ENCODE measurements at places on chromosomes 6 and 20. TPM values are rescaled to one million over a fixed set of nuclear protein-coding genes. Genes with fewer than 3 reads are reported as not detected.

Gene SMPD2
- total RNA-seq: 8.9 TPM

GRCh38 chr6:75128878-75129570, 76.8 kb downstream of the COL12A1 start:
- DNase-seq: no peak

DNA sequence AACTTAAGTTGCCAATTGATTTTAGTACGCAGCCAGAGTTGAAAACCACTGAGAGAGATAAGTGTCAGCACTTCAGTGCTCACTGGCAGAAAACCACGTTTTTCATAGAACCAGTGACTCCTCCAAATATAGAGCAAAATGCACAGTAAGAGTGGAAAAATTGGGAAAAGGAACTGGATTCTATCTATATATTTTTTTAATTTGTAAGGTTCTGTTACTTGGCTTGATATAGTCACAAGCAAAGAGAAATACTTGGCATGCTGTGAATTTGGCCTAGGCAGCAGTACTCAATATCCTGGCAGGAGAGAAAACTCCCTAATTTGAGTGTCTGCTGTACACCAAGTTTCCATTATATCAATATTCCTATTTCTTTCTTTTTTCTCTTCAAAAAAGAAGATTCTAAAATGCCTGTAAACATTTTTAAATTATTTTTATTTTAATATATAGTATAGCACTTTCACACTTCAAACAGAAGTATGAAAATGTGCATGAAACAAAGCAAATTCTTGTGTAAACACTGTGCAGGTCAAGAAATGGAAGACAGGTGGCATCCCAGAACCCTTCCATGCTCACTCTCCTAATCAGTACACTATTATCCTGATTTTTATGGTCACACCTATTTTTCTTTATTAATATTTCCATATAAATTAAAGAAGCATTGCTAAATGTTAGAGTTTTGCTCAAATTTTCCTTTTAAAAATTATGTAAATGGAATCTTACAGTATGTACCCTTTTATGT, 561.8 kb upstream of the RNF217 start:
- no peak for DNase-seq

DNA sequence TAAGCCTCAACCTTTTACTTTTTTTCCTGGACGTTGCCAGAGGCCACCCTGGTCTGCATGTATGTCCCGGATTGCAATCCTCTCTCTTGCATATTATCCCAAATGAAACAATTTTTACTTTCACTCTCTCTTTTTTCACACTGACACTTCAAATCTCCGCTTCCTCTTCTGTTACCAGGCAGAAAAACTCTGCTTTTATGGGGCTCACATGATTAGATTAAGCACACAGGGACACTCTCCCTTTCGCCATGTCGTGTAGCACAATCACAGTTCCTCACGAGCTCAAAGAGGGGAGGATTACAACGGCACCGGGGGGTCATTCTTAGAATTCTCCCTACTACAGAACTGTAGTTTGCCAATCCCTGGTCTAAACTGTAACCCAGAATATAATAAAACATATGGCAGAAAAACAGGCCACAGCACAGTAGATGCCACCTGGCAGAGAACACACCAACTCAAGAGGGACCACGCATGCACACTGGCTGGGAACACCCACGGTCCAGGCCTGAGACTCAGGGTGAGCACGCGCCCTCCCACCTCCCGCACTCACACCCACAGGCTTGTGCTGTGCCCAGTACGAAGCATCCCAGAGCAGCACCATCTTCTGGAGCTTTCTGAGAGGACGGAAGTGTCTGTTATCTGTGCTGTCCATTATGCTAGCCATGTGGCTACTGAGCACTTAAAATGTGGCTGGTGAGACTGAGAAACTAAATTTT, 288.7 kb downstream of the KIF16B start:
- DNase-seq: no peak

- DNase-seq: no peak
These were observed 468.0 kb downstream of the UTRN start for GRCh38 chr6:144753023-144753705.

Gene ZNF322
- total RNA-seq: 15.7 TPM

GRCh38 chr6:7073082-7073820, 34.5 kb upstream of the RREB1 start:
- no peak for DNase-seq

DNA sequence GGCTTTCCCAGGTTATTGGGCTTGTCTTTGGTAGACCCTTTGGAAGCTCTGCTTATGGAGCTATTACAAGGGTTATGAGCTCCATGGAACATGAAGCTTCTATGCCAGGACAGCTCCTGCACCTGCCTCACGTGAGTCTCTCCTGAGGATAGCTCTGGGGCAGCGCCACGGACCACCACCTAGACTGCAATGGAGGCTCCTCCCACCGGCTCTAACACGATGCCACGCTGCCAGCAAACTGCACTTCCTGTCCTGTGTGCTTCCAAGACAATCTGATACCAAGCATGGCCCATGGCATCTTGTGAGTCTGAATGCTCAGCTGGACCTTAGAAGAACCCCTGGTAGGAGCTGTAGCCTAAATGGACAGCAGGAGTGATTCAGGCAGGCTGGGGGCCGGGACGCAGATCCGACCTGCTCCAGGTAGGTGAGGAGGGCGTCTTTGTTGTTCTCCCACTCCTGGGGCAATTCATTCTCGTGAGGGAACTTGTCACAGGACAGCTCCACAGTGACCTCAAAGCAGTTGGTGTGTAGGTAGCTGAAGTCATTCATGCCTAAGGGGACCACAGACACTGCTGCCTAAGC, 5.5 kb downstream of the CPXM1 start:
- no peak for DNase-seq

GRCh38 chr6:152059909-152060308, 252.4 kb downstream of the ESR1 start:
- DNase-seq: no peak

Gene PPP1R3G
- 0.89 TPM for total RNA-seq

Gene ECHDC1
- total RNA-seq: 39.3 TPM

DNA sequence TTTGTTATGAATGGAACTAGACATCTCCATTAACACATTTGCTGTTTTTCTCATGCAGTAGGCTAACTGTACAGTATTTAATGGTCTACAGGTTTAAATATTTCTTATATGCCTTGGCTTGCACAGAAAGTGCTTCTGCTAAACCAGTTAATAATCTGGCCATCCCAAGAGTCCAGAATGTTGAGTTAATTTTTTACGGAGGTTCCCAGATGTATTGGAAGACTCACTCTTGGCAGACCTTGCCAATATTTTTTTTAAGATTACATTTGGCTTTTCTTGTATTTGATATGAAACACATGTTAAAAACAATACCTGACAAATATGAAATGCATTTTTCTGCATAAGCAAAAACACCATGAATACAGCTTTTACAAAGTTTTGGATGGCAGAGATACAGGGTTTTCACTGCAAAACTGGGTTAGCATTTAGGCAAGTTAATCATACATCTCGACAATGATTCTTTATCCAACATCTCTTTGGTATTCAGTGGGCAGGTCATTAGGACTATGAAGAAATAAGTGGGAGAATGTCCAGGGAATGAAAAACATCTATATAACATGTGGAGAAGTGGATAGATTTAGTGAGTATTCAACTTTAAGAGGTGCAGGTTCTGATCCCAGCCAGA, 94.0 kb downstream of the SGK1 start:
- no peak for DNase-seq

DNA sequence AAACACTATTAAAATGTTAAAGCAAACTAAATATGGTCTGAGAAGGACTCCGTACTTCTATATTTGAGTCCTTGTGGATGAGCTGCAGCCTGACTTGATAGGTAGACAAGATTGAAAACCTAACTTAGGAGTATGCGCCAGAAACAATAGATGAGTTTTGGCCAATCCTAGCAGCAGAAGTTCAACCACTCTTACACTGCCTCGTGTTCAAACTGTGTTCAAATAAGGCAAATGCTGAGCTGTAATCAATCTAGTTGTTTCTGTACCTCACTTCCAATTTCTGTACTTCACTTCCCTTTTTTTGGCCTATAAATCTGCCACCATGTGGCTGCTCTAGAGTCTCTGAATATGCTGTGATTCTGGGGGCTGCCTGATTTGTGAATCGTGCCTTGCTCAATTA, 13.2 kb upstream of the SERINC1 start:
- DNase-seq: no peak

Gene JPH2
- 0.13 TPM for total RNA-seq

GRCh38 chr20:25470045-25470444, 62.6 kb downstream of the GINS1 start:
- peak; percentile 34 for DNase-seq

GRCh38 chr6:158457616-158458278, 102.1 kb upstream of the TMEM181 start:
- no peak for DNase-seq

DNA sequence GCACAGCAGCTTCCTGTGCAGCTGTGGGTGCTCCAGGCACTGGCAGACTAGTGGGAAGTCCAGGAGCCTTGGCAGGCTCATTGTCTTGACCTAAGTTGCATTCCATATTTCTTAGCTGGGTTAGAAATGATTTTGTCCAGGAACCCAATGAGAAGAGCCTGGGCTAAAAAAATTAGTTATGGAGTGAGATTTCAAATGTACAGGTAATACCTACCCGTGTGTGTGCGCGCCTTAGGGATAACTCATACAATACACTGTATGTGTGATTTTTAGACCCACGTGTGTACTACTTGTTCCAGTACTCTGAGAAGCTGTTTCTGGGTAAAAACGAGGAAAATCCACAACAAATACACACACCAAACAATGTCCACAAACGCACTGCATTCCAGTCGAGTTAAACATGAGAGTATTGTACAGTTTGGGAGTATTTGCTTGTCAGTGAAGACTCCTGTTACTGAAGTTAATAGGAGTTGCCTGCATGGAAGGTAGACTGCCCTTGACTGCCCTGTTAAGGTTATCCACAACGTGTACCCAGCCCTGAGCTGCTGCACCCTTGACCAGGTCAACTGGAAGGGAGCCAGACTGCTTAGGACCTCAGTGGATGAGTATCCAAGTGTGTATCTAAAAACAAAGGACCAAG, 1.4 kb downstream of the PAQR8 start:
- DNase-seq: no peak

Gene KHDC1L
- not detected for total RNA-seq

GRCh38 chr20:62918831-62919230, 7.5 kb downstream of the DIDO1 start:
- DNase-seq: no peak

Gene PRICKLE4
- total RNA-seq: 6.4 TPM

GRCh38 chr6:36888654-36889481, 3.1 kb downstream of the C6orf89 start:
- no peak for DNase-seq

DNA sequence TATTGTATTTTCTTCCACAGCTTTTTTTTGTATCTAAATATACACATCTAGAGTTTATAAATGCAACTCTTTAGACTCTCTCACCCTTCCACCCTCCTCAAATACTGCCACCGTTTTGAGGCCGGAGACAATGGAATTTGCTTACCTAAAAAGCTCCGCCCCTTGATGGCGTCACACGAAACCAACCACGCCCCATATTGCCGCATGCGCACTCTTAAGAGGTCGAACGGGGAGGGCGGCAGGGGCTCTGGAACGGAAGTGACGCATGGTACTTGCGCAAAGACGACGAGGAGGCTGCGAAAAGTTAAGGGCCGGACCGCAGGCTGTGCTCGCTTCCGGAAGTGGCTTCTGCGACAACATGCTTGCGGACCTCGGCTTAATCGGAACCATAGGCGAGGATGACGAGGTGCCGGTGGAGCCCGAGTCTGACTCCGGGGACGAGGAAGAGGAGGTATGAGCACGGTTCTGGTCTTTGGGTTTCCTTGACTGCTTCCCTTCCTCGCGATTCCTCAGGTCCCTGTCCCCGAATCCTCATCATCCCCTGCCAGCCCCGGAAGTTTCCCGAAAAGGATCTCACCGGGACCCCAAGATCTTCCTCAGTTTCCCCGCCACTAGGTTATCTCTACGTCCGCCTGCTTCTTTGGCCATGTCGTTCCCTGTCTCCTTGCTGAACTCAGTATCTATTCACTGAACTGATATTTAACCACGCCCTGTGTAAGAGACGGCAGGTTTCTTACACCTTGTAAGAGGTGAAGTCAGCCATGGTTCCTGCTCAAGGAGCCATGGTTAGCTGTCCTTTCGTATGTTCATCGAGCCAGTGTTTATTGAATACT, at the start of gene DDX27:
TSS of gene DDX27 (plus strand) at position 326 of the 833 bp plus-strand sequence. CDS start at position 359, 33 bp downstream.
- peak; percentile 97 for DNase-seq

GRCh38 chr6:166325383-166326042, 16.8 kb downstream of the SFT2D1 start:
- DNase-seq: no peak

DNA sequence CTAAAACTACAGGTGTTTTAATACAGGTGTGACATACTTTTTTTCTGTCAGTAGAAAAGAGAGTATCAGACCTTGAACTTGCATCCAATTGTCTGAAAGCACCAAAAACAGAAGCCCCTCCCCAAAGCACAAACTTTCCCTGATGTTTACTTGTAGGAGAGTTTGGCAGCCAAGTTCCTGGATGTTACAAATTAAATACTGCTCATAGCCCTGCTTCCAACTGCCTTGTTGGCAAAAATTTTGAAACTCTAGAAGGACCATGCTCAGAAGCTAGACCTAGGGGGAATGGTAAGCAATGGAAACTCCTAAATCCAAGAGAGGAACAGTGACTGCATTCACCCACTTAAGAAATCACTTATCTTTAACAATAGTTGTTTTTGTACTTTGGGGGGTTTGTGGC, 17.0 kb upstream of the ARG1 start:
- no peak for DNase-seq

DNA sequence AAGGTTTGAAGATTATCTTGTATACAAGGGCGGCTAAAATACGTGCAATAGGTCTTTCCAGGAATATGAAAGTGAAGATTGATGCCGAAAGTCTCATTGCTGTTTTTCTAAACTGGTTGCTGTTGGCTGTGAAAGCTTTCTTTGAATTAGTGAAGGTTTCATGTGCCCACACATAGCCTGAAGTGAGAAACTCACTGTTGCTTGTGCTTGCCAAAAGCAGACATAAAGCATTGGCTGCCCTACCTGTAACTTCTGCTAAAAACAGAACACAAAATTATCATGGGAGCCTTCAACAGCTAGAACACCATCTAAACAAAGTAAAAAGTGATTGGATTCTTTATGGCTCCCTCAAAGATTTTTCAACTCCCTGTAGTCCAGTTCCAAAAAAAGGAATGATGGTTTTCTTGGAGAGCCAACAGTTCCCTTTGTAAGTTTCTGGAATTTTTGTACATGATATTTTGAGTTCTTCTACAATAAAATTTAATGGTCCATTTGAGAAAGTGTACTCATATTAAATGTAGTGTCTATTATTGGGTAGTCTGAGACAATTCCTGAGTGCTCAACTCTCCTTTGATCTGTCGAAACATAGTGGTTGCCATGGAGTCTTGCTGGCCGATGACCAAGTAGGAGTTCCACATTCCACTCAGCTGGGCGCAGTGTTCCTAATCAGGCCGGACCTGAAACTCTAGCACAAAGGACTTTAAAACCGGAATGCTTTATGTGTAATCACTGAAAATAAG, 68.5 kb downstream of the PLEKHG1 start:
- DNase-seq: peak; percentile 93

Data from dermis microvascular lymphatic vessel endothelial cell (primary cell).